NCI-H1105 treated with DMSO at 0.1 percent for 48 hours (cell line): ENCODE measurements at places on chromosomes 16 and 17.

GRCh38 chr16:67055712-67056487, 27.0 kb downstream of the CBFB start:
- DNase-seq = no peak

- DNase-seq = no peak
Measured at GRCh38 chr16:87070657-87071056, 246.5 kb downstream of the C16orf95 start.

DNA sequence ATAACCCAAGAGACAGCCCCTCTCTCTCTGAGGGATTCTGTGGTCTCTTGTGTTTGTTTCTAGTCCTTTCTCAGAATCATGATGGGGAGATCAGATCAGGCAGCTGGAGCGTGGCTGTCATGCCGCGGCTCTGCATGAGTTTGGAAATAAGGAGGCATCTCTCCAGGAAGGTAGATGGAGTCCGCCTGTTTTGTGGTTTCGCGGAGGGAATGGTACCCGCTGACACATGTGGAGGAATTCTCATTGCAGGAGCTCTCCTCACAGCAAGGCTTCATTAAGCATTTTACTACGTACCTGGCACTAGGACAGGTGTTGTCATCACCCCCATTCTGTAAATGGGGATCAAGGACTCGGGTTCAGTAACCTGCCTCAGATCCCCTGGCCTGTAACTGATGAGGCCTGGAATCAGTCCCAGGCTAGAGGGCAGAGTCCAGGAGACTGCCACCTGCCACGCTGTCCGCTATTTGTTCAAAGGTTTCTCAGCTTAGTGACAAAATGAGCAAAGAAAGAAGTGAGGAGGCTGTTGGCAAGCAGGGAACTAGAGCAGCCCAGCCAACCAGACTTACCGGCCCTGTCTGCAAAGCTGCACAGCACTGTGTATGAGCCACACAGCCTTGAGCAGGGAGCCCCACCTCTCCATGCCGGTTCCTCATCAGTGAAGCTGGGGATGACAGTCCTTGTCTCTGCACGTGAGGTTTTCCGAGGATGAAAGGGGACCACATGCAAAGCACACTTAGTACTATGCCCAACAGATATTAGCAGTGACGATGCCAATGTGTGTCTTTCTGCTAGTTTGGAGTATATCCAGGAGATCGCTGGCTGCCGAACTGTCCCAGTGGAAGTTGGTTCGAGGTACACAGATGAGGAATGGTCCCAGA, 11.0 kb downstream of the KDM8 start:
- DNase-seq = no peak

DNA sequence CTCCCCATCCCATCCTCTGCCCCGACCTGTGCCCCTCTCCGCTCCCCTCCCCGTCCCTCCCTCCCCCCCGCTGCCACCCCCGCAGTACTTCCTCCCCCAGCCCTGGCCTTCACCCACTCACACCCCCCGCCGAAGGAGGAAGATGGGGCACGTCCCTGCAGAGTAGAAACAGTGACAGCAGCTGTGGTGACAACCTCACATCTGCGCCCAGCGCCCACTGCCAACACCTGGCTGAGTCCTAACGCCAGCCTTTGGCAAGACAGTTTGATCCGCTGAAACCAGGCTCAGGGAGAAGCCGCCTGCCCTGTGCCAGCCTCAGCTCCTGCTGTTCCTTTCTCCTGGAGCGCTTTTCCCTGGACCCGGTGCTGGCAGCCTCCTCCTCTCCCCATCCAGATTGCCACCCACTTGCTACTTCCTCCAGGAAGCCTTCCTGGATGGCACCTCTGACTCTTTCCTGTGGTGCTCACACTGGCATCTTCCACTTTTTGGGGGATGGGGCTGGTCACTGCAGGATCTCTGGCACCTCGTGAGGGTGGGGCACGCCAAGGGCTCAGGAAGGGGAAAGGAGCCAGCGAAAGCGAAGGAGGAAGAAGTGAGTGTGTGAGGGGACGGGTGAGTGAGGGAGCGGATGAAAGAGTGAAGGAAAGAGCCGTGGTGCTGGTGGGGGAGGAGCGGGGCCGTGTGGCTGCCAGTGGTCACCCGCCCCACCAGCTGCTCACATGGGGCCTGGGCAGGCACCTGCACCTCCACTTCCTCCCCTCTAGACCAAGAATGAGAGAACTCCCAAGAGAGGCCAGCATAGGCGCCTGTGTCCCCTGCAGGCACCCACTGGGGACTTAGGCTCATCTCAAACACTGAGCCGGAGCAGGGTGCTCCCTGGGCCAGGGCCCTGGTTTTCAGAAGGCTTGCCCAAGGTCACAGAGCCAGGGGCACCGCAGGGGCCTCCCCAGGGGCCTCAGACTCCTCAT, 27.0 kb downstream of the ZFPM1 start:
- DNase-seq = no peak

DNA sequence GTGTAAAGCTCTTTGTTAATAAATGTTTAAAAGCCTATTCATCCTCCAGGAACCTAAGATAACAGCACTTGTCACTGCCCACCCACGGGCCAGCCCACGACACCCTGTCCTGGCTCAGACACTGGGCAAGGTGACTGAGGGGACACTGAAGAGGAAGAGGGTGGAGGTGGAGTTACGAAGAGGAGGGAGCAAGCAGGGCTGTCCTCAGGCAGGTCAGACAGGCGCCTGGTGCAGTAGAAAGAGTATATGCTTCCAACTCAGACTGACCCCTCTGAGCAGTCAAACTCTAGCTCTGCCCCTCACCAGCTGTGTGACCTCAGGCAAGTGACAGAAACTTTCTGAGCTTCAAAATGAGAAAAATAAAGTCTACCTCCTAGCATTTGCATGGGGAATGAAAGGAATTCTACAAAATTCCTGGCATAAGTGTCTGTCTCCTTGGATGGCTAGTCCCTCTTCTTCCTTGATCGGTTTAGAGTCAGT, 22.8 kb downstream of the TEX2 start:
- DNase-seq = no peak

DNA sequence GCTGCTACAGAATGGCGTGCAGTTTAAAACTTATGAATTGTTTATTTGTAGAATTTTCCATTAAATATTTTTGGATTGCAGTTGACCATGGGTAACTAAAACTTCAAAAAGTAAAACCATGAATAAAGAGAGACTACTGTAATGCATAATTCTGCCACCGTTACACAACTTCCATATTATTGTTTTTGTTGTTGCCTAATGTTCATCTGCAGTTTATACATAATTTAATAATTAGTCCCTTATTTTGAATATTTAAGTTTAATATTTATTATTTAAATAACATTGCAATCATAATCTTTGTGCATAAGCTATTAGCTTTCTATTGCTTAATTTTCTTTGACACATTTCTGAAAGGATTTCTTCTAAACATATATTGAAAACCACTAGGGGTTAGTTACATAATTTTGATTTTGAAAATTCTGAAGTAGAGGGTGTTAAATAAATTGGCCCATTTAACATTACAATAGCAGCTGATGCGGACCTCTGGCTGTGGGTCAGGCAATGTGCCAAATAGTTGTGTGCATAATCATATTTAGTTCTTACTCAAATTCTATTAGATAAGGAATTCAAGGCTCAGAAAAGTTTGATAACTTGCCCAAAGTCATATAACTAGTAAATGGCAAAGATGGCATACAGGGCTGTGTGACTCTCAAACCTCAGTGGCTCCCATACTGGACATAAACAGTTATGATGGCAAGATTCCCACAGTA, 31.1 kb downstream of the PPM1E start:
- no peak for DNase-seq

DNA sequence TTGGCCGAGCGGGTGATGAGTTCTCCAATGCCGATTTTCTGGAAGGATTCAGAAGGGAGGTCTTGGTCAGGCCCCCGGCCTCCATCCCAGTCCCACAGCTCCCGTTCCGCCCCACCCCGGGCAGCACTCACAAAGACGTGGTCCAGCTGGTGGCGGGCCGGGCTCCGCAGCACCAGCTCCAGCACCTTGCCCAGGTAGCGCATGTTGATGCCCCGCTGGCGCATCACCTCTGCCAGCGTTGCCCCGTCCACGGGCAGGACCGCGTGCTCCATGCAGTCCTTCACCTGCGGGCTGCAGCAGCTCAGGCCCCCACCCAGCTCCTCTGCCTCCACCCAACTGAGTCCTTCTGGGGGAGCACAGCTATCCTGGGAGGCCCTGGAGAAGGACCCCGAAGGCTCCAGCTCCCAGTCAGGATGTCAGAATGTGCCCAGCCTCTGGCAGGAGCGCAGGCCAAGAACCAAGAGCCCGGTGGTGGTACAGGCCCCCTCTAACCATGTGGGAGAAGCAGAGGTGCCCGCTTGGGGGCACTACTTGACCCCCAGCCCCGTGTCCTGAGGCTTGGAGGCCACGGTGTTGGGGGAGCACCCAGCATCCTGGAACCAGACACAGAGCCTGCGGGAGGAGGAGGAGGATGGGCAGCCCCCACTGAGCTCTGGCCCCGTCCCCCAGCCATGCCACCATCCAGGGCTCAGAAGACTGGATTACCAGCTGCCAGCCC, 16.2 kb downstream of the CLUH start:
- no peak for DNase-seq

DNA sequence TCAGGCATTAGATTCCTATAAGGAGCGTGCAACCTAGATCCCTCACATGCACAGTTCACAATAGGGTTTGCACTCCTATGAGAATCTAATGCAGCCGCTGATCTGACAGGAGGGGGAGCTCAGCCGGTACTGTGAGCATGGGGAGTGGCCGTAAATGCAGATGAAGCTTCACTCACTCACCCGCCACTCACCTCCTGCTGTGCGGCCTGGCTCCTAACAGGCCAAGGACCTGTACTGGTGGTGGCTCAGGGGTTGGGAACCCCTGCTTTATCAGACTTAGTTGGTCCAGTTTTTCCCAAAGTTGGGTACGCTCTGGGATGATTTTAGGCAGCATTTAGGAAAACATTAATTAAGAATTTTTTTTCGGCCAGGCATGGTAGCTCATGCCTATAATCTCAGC, 103.8 kb downstream of the MARF1 start:
- DNase-seq = no peak

GRCh38 chr17:47902039-47902744, 6.2 kb downstream of the SP2 start:
- DNase-seq = no peak

GRCh38 chr16:65070831-65071432, 50.9 kb downstream of the CDH11 start:
- DNase-seq = no peak

- DNase-seq = no peak
Measured at GRCh38 chr17:63587770-63588169, 12.9 kb upstream of the TACO1 start.

DNA sequence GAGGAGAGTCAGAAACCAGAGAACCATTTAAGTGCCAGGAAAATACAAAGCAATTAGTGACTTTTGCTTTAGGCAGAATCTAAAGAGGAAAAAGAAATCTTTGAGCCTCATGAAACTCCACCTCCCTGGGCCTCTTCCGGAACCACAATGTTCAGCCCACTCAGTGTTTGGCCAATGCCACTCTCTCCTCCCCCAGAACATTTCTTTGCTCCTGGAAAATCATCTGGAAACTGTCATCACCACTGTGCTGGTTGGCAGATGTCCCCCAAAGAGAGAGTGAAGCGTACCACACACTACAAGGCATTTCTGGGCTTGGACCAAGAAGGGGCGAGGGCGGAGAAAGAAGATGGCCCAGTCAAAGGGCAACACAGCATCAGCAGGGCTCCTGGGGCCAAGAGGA, 7.1 kb upstream of the SOX9 start:
- no peak for DNase-seq

DNA sequence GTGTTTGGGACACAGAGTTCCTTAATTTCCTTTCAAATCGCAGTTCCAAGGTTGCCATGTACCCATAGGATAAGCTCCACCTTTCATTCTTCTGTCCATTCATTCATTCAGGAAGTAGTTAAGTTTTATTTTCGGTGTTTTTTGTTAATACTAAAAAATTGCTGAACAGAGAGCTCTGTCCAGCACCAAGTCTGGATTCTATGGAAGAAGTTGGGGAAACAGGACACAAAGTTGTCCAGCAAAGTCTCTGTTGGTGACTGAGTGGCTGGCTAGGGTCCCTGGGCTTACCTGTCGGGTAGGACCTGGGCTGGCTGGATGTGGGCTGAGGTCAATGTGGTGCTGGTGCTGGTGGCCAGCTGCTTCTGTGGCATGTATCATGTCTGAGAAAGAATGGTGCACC, 17.6 kb upstream of the CCL2 start:
- DNase-seq = no peak

GRCh38 chr17:51013322-51013721, 107.3 kb downstream of the SPAG9 start:
- no peak for DNase-seq

- no peak for DNase-seq
Measured at GRCh38 chr17:59437791-59438281, 106.4 kb downstream of the YPEL2 start.

- no peak for DNase-seq
Measured at GRCh38 chr16:88391144-88391850, 8.5 kb downstream of the ZNF469 start.

DNA sequence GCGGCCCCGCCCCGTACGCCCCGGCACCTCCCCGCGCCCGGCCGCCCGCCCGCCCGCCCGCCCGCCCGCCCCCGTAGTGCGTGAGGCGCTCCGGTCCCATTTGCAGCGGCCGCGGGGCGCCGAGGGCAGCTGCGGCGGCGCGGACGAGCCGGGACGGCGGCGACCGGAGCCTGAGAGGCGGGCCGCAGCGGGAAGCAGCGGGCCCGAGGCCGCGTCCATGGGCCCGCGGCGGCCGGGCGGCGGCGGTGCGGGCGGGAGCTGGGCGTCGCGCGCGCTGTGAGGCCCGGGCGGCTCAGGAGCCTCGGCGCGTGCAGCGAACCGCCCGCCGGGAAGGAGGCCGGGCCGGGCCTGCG, at the start of gene MPRIP:
Gene MPRIP (plus strand): TSS at position 74 of the 353 bp plus-strand sequence. CDS start 392 bp downstream, outside the sequence.
- DNase-seq = no peak

- DNase-seq = no peak
Measured at GRCh38 chr17:7224661-7225111, 4.9 kb downstream of the ACADVL start.
